ENCODE measurements at places on chromosomes 16 and 17.

GRCh38 chr16:70658921-70659320 is 12.6 kb downstream of the IL34 start:
- DNase-seq: no peak

DNA sequence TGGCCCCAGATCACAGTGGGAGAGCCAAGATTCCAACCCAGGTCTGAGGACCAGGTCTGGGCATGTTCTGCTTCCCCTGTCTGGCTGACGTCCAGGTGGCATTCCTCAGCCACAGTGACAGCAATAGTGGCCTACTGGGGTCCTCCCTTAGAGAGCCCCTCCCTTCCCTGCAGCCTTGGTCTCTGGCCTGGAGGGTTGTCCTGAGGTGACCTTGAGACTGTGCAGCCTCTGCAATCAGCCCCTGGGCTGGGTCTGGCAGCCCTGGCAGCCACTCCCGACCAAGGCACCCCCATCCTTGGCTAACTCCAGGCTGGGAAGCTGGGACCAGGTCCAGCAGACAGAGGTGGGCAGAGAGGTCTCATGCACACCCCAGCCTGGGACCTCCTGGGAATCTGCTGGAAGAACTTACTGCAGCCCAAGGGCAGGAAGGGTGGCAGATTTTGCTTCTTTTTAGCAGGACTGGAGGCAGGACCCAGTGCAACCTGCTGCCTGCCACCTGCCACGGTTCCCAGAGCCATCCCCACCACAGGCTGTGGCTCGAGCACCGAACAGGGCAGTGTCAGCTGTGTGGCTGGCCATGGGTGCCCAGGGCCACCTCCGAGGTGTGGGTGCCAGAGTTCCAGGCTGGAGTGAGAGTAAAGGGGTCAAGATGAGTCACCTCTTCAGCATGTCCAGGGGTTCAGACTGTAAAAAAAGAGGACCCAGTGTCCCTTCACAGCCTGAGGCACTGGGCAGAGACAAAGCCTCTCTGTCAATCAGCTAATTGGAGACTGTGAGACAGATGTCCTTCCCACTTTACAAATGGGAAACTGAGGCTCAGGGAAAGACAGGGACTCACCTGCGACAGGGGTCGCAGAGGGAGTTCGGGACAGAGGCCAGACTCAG is 12.6 kb downstream of the GRB7 start:
- DNase-seq: no peak

DNA sequence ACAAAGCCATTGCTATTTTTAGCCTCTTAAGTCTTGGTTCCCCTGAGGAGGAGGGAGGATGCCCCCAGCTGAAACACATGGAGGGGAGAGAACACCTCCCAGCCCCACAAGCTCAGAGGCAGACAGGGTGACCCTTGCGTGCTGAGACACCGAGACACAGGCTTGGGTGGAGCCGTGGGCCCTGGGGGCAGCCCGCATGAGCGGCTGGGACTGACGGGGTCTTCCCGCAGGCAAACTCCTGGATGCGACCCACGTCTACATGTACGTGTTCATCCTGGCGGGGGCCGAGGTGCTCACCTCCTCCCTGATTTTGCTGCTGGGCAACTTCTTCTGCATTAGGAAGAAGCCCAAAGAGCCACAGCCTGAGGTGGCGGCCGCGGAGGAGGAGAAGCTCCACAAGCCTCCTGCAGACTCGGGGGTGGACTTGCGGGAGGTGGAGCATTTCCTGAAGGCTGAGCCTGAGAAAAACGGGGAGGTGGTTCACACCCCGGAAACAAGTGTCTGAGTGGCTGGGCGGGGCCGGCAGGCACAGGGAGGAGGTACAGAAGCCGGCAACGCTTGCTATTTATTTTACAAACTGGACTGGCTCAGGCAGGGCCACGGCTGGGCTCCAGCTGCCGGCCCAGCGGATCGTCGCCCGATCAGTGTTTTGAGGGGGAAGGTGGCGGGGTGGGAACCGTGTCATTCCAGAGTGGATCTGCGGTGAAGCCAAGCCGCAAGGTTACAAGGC is 9.8 kb downstream of the SLC16A3 start:
- no peak for DNase-seq

- DNase-seq: no peak
Observed at GRCh38 chr17:78558989-78559388, 18.2 kb downstream of the DNAH17 start.

GRCh38 chr16:75703306-75703705 is 2.0 kb upstream of the DUXB start:
- peak; percentile 7 for DNase-seq

GRCh38 chr17:65730711-65731169 is 169.3 kb upstream of the AXIN2 start:
- DNase-seq: no peak

DNA sequence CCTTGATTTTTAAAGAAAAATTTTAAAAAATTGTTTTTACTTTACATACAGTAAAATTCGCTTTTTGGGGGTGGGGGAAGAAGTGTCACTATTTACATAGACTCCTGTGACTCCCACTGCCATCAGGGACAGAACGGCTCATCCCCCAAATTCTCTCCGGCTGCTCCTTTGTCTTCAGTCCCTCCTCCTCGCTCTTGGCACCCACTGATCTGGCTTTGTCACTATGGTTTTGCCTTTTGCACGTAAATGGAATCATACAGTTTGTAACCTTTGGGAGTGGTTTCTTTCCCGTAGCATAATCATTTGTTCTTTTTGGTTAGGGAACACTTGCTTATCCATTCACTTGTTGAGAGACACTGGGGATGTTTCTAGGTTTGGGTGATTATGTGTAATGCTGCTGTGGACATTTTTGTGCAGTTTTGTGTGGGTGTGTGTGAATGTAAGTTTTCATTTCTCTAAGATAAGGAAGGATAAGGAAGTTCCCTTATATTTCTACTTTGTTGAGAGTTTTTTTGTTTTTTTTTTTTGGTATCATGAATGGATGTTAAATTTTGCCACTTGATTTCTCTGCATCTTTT is 27.4 kb downstream of the RAB11FIP4 start:
- no peak for DNase-seq

DNA sequence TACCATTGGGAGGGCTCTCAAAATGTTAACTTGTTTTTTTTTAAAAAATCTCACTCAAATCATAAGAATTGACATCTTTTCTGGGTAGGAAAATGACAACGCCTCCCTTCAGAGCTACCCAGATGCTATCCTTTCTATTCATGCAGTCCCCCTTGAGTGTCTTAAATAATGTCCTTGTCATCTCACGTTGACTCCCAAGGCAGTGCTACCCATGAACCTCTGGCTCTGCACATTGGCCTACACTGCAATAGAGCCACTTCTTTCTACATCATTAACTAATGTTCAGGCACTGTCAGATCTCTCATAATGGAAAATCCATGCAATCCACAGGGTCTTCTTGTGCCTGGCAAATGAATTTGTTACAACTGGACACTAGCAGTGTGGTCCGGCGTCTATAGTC is 569.8 kb upstream of the ZFHX3 start:
- no peak for DNase-seq

- no peak for DNase-seq
Observed at GRCh38 chr17:83170571-83171260, 91.3 kb downstream of the METRNL start.

GRCh38 chr16:12011565-12011964 is 35.0 kb downstream of the SNX29 start:
- no peak for DNase-seq

- DNase-seq: no peak
Observed at GRCh38 chr16:89018282-89019158, 41.5 kb upstream of the CBFA2T3 start.

GRCh38 chr17:36641331-36641876 is 40.0 kb downstream of the MRM1 start:
- DNase-seq: no peak

- no peak for DNase-seq
Observed at GRCh38 chr17:59377410-59377809, 46.0 kb downstream of the YPEL2 start.

- no peak for DNase-seq
Observed at GRCh38 chr17:29007456-29007855, 1.6 kb upstream of the SEZ6 start.

Data from ACHN (cell line).